NCI-H446 (cell line): ENCODE measurements at places on chromosomes 13 and 19.

- DNase-seq: no peak
Measured at GRCh38 chr13:112179421-112179820, 112.5 kb downstream of the SOX1 start.

DNA sequence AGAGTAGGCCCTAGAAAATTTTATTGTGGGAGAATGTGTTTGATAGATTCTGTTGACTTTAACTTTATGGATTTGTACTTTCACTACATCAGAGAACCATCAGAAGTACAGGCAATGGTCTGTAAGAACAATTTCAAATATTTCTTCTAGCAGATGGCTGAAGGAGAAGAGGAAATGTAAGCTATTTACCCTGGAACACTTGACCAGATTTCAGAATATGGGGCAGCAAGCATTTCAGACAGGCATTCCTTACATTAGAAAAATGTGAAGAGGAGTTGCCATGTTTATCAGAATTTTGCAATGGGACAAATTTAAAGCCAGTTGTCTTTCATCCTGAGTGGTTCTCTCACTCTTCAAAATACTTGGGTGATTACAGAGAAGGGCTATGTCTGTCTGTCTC is 7.5 kb downstream of the FRY start:
- no peak for DNase-seq

DNA sequence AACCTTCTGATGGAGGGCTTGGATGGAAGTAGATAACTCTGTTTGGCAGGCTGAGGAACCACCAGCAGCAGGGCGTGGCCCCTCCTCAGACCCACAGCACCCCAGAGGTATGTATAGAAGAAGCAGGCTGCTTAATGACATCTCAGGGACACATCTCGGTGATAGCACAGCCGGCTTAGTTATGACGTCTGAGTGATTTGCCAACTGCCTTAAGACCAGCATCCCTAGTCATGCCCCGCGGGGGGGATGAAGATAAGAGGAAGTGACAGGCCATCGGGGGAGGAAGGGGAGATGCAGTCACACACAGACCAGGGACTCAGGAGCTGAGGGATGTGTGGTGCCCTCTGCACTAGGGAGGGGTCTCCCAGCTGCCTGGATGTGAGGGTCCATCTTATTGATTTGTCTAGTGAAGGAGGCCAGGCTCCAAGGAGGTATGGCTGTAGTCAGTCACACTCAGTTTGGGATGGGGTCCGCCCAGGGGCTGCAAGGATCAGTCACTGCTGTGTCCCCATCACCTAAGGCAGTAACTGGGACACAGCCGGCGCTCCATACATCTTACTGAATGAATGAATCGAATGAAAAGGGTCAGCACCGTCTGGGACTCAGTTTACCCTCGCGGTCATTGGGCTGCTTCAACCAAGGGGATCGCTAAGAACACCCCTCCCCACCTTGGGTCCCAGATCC is 19.2 kb upstream of the ERCC1 start:
- no peak for DNase-seq

GRCh38 chr19:37989855-37990254 is 82.8 kb downstream of the SIPA1L3 start:
- no peak for DNase-seq

- DNase-seq: no peak
Measured at GRCh38 chr19:16197188-16197621, 506 bp upstream of the AP1M1 start.

DNA sequence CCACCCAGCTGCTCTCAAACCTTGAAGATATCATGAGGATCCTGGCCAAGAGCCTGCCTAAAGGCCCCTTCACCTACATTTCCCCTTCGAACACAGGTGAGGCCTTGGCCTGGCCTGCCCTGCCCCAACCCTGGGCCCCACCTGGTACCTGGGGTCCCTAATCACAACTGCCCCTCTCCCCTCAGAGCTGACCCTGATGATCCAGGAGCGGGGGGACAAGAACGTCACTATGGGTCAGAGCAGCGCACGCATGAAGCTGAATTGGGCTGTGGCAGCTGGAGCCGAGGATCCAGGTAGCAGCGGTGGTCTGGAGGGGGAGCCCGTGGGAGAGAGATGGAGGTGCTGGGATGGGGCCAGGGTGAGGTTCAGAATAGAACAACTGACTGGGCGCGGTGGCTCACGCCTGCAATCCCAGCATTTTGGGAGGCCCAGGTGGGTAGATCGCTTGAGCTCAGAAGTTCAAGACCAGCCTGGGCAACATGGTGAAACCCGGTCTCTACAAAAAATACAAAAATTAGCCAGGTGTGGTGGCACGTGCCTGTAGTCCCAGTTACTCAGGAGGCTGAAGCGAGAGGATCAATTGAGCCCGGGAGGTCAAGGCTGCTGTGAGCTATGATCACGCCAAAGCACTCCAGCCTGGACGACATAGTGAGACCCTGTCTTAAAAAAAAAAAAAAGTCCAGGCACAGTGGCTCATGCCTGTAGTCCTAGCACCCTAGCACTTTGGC is 17.5 kb downstream of the DDX39A start:
- no peak for DNase-seq

- no peak for DNase-seq
Measured at GRCh38 chr19:13506471-13506820, at the start of gene CACNA1A. CACNA1A (minus strand) TSS chr19:13506479; CDS start chr19:13506224, 255 bp downstream.

DNA sequence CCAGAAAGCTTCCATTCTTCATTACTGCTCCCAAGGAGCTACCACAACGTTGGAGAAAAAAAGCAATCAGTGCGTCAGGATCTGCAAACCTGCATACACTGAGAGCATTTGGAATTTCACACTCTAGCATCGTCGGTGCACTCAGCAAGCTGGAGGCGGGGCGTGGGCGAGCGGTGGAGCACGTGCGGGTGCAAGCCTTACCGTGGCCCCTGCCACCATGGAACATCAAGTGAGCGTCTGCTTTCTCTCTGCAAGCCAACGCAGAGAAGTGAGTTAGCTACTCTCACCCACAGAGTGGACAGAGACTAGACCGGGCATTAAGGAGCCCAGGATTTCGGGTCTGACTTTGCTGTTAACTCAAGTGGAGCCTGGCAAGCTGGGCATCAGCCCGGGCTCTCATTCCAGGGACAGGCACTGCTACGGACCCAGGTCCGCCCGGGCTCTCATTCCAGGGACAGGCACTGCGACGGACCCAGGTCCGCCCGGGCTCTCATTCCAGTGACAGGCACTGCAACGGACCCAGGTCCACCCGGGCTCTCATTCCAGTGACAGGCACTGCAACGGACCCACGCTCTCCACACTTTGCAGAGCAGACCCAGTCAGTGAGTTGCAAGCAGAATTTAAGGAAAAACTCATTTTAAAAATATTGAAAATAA is 124.1 kb upstream of the SPACA7 start:
- DNase-seq: no peak

- no peak for DNase-seq
Measured at GRCh38 chr13:77034881-77035280, 7.9 kb upstream of the FBXL3 start.

- no peak for DNase-seq
Measured at GRCh38 chr13:80157261-80157932, 183.5 kb downstream of the SPRY2 start.

GRCh38 chr19:525857-526419 is 5.6 kb upstream of the CDC34 start:
- no peak for DNase-seq

GRCh38 chr19:1266916-1267476 is 2.1 kb upstream of the CIRBP start:
- peak; percentile 34 for DNase-seq

DNA sequence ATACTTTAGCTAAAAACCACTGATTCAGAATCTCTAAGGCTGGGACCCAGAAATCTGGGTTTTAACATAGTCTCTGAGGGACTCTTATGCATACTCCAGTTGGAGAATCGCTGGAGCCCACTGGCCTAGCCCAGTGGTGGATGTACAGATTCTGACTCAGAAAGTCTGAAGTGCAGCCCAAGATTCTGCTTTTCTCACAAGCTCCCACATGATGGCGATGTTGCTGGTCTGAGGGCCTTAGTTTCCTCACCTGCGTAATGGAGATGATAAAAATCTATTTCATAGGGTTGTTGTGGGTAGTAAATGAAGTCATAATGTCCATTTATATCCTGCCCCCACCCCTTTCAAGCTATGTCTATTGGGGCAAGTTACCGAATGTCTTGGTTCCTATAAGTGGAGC is 7.7 kb upstream of the CDADC1 start:
- DNase-seq: no peak

GRCh38 chr13:98410612-98411011 is 166.3 kb downstream of the STK24 start:
- no peak for DNase-seq

GRCh38 chr13:112952759-112953551 is 16.1 kb upstream of the MCF2L start:
- DNase-seq: no peak

- DNase-seq: no peak
Measured at GRCh38 chr13:96671073-96671472, 323.2 kb downstream of the OXGR1 start.

GRCh38 chr13:96824140-96824539 is 170.1 kb downstream of the OXGR1 start:
- DNase-seq: no peak

GRCh38 chr19:13917888-13918406 is 11.9 kb downstream of the CC2D1A start:
- DNase-seq: no peak

GRCh38 chr19:6020972-6021805 is 43.2 kb upstream of the RANBP3 start:
- DNase-seq: no peak

- DNase-seq: no peak
Measured at GRCh38 chr13:98396071-98396710, 180.7 kb downstream of the STK24 start.

DNA sequence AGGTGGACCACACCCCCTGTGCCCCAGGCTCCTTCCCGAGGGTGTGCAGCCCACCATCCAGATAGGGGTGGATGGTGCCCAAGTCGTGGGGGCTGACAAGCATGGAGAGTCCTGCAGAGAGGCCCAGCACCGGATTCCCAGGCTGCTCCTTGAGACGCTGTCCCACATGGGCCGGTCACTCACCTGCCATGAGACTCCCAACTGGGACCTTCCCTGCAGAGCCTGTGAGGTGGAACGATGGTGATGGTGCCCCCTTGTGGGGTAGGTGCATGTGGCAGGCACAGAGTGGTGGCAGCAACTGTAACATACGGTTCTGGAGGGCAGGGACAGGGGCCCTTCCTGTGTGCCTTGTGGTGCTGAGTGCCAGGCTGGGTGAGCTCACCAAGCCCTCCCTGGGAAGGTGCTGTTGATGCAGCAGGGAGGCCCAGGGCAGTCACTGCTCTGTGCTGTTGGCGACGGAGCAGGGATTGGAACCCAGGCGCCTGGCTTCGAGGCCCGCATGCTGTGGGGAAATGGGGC is 33.1 kb downstream of the PPP1R37 start:
- peak; percentile 47 for DNase-seq

- DNase-seq: no peak
Measured at GRCh38 chr19:45020071-45020470, 18.8 kb upstream of the CLASRP start.

- no peak for DNase-seq
Measured at GRCh38 chr13:46385946-46386345, 1.1 kb downstream of the RUBCNL start.

- DNase-seq: no peak
Measured at GRCh38 chr19:19461671-19462622, 53.4 kb downstream of the TSSK6 start.

GRCh38 chr13:99191900-99192399 is 8.7 kb upstream of the UBAC2 start:
- DNase-seq: no peak

- peak; percentile 50 for DNase-seq
Measured at GRCh38 chr13:106917673-106918556, 350.0 kb upstream of the ARGLU1 start.

GRCh38 chr13:28326056-28326455 is 168.9 kb downstream of the FLT1 start:
- no peak for DNase-seq

DNA sequence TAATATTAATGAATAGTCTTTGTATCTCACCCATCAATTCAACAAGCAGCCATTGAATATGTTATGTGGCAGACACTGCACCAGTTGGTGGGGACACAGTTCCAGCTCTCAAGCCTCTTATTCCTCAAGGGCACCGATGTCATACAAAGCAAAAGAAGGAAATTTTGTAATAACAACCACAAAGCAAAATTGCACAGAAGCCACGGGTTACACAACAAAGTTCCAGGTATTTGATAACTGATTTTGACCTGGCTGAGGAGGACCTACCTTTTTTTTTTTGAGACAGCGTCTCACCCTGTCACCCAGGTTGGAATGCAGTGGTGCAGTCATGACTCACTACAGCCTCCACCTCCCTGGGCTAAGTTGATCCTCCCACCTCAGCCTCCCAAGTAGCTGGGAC is 266.7 kb downstream of the FOXO1 start:
- no peak for DNase-seq

DNA sequence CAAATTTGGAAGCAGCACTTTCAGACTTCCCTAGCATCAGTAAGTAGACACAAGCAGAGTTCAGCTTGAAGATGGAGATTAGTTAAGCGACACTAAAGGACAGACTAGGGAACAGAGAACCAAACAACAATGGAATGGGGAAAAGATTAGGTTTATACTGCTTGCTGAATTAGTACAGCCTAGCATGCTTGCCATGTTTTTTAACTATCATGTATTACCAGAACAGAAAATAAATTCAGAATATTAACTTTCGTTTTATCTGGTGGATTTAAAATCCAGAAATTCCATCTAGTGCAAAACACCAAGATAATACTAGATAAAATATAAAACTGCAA is 451.5 kb upstream of the SLC10A2 start:
- no peak for DNase-seq

DNA sequence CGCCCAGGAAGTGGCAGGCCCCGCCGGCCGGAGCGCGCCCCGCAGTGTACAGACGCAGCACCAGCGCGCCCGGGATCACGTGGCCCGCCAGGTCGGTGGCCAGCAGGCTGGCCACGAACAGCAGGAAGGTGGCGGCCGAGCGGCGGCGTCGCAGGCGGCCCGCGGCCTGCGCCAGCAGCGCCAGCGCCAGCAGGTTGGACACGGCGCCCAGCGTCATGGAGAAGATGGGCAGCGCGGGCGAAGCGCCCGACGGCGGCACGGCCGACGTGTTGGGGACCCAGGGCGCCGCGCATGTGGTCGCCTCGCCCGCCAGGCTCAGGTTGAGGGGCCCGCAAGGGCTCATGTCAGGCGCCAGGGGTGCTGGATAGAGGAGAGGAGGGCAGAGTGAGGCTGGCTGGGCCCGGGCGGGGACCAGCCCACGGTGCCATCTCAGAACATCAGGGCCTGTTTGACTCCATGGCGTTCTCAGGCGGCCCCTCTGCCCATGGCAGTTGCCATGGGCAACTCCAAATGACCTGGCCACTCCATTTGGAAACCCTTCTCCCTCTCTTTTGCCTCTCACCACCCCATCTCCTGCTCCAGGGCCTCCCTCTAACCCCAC is 1.1 kb downstream of the PTGER1 start:
- DNase-seq: no peak

GRCh38 chr13:111661052-111661451 is 340.6 kb downstream of the TEX29 start:
- no peak for DNase-seq
